ENCODE measurements at places on chromosomes 4 and X.

DNA sequence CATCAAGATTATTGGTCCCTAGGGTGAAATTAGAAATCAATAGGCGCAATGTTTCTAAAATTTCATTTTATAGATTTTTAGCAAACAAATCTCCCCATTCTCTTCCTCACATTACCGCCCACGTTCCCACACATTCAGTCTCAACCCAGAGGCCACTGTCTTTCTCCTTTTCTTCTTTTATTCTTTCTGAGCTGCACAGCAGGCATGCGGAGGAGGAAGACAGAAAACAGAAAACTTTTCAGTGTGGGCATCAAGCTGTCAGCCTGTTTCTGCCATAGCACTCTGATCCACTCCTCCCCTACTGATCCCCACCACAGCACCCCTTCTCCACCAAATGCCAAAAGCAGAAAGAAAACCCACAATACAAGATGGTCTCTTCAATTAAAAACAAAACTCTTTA, 94.8 kb upstream of the ADAMTS3 start:
- DNase-seq, result no peak

GRCh38 chr4:177087060-177087459, 222.6 kb upstream of the NEIL3 start:
- no peak for DNase-seq

GRCh38 chr4:125276811-125277210, 37.9 kb upstream of the FAT4 start:
- no peak for DNase-seq

DNA sequence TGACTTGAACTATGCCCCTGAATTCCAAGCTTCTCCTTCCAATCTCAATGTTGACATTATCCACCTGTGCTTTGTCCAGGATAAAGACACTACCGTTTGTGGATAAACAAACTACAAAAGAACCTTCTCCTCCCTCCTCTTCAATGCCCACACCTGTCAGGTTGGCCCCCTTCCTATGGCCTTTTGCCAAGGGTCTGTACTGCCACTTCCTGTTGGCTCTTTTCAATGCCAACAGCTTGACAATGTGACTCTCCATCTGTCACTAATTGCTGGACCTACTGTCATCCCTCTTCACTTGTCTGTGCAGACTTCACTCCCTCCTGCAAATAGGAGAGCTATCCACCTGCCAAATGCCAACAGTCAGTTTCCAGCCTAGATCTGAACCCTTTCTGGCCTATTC, 35.8 kb upstream of the MID1 start:
- peak; percentile 27 for DNase-seq

- peak; percentile 61 for DNase-seq
Measured at GRCh38 chr4:99447079-99447478, 11.9 kb upstream of the ADH7 start.

DNA sequence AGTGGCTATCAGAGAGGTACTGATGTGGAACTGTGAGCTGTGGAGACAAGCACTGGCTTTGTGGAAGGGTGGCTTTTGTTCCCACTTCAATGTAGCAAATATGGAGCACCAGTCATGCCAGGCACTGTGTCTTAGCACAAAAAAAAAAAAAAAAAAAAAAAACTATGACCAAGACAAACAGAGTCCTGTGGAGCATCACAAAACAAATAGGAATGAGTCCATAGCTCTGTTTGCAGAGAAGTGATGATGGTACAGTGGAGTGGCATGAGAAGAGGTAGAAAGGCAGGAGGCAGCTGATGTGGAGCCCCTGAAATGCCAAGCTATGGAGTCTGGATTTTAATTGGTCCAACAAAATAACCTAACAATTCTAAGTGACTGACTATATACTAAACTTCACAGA, 116.9 kb downstream of the RAB28 start:
- DNase-seq, result no peak

DNA sequence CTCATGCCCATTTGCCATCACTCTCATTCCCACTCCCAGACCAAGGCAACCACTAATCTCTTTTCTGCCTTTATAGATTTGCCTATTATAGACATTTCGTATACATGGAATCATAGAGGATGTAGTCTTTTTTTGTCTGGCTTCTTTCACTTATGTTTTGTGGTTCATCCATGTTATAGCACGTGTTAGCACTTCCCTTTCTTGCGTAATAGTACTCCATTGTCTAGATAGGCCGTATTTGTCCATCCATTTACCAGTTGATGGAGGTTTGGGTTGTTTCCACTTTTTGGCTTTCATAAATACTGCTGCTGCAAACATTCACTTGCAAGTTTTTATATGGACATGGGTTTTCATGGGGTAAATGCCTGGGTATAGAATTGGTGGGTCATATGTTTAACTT, 48.4 kb downstream of the KIF4A start:
- DNase-seq, result no peak

- no peak for DNase-seq
Measured at GRCh38 chr4:158996669-158997074, 106.2 kb upstream of the RAPGEF2 start.

- no peak for DNase-seq
Measured at GRCh38 chr4:114701491-114701890, 102.9 kb downstream of the UGT8 start.

DNA sequence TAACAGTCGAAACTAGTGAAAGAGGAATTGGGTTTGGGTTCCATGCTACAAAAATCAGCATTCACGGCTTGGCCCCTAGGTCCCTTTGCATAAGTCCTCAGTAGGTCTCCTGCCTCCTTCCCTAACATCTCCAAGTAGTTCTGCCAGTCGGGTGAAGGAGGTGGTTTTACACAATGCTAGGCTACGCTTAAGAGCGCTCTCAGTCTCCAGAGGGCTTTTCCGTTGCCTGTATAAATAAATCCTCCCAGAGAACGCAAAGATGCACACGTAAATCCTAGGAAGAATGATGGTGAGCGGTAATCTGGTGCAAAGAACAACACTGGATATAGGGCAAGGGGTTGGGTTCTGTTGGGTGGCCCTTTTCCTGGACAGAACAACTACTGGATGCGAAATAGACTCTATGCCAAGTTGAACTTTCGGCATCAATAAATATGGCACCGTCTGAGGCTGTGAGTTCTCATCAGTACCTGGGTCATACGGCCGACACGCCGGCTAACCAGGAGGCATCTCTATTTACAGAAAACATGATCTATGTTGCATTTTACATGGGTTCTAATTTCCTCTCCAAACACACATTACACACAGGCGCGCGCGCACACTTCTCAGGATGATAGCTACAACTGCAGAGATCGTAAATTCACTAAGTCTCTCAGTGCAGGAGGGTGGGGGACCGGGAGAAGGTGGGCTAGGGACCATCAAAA, 1.3 kb downstream of the CAMK2D start:
- DNase-seq, result peak; percentile 24

DNA sequence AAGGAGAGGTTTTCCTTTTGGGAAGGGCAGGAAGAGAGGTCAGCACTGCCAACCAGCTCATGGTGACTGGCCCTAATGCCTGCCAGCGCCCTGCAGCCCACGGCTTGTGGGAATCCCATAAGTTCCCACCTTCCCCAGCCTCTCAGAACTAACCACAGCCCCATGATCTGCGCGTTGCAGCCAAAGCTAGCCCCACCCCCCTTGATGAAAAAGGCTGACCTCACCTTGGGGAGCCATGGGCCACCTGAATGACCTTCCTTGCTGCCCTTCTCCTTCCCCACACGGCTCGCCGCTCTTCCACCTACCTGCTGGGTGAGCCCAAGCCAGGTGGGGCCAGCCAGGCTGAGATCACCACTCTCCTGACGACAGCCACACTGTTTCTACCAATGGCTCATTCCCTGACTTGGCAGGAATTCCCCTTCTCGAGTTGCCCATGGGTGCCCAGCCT, 3.9 kb upstream of the ELF4 start:
- DNase-seq, result no peak

DNA sequence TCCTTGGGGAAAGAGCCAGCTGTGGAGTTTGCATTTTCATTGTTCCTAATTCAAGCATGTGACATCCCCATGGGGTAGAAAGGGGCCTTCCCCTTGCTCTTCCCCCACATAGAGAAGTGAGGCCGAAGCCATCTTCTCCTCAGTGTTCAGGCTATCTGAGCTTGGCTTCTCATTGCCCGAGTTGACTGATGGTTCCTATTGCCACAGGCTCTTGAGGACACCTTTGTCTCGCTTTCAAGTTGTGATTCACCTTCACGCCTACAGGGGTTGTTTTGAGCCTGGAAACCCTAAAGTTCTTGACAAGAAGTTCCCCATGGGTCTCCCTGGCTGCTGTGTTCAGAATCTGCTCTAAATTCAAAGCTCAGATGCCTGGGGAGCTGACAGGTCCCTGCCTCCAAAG, 25.0 kb downstream of the CCNQ start:
- no peak for DNase-seq

DNA sequence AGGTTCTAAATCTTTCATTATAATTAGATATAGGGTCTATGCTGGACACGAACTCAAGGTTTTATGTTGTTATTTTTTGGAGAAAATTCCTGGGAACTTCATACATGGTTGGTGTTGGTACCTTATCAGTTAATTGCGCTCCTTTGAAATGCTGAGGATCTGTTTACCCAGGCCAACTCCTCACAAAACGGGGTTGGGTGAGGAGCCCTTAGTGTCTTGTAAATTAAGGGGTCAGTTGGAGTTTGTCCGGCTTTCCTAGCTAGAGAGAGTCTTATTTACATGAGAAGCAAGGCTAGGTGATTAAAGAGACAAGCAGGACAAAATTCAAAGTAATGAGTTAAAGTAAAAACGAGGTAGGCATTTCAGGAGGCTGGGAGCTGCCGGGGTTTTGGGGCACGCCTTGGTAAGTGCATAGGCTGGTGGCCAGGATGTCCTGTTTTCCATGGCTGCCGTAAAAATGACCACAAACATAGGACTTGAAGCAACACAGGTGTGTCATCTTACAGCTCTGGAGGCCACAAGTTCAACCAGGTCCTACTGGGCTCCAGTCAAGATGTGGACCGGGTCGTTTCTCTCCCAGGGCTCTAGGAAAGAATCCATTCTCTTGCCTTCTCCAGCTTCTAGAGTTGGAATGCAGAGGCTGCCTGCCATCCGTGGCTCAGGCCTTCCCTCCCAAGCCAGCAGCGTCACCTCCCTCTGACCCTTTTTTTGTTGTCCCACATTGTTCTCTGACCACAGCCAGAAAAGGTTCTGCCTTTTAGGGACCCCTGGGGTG, 19.8 kb downstream of the PSAPL1 start:
- no peak for DNase-seq

DNA sequence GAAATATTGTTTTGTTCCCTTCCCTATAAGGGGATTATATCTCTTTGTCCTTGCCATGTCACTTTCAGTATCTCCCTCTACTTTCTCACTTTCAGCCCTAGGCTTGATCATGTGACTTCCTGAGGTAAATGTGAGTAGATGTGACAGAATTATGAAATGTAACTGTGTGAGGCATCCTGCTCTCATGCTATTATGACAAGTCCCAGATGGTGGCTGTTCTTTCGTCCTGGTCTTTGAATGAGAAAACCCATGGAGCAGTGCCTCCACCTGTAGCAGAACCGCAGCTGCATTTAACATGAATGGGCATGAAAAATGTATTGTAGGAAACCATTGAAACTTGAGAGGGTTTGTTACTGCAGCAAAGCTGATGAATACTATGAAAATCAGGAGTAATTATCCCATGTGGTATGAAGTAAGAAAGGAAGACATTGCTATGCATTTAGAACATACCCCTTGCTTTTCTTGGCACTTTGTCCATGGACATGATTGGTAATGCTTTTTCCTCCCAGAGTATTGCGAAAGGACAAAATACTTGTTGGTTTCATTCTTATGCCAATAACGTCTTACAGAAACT, 202.2 kb upstream of the GPRIN3 start:
- DNase-seq, result no peak

DNA sequence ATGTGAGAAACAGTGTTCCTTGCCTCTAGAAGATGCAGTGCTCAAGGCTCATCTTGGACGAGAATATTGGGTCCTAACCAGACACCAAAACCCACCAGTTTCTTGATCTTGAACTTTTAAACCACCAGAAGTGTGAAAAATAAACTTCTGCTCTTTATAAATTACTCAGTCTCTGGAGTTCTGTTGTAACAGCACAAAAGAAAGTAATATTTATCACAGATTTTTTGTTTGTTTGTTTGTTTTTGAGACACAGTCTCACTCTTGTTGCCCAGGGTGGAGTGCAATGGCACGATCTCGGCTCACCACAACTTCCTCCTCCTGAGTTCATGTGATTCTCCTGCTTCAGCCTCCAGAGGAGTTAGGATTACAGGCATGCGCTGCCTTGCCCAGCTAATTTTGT, 371.1 kb upstream of the NDST4 start:
- DNase-seq, result no peak

- DNase-seq, result no peak
Measured at GRCh38 chr4:6313216-6313615, 43.6 kb downstream of the WFS1 start.

GRCh38 chr4:120830204-120830603, 92.3 kb downstream of the PRDM5 start:
- DNase-seq, result no peak

DNA sequence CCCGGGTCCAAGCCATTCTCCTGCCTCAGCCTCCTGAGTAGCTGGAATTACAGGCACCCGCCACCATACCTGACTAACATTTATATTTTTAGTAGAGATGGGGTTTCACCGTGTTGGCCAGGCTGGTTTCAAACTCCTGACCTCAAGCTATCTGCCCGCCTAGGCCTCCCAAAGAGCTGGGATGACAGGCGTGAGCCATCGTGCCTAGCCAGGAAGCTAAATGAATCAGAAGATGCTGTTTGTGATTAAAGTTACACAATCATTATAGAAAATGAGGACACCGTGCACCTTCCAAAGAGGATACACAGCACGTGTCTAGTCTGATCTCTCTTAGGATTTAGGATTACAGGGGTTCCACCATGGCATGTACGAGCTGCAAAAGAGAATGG, 99.6 kb downstream of the DHRSX start:
- no peak for DNase-seq

- no peak for DNase-seq
Measured at GRCh38 chr4:61984260-61984909, 784.3 kb downstream of the ADGRL3 start.

GRCh38 chrX:80812176-80812575, 2.5 kb upstream of the BRWD3 start:
- no peak for DNase-seq

DNA sequence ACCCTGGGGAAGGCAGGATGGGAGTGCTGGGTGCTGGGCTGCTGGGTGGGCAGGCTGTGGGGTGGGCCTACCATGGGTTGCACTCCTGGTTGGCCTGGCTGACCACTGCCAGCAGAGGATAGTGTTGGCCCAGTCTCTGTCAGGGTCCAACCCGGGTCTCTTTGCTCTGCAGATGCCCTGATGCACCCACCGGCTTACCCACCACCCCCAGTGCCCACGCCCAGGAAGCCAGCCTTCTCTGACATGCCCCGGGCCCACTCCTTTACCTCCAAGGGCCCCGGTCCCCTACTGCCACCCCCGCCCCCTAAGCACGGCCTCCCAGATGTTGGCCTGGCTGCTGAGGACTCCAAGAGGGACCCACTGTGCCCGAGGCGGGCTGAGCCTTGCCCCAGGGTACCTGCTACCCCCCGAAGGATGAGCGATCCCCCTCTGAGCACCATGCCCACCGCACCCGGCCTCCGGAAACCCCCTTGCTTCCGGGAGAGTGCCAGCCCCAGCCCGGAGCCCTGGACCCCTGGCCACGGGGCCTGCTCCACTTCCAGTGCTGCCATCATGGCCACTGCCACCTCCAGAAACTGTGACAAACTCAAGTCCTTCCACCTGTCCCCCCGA, 14.2 kb upstream of the ADD1 start:
- no peak for DNase-seq

Measured in spinal cord (tissue), 10 donors.